ENCODE measurements at places on chromosomes 1 and 21.

GRCh38 chr1:25554886-25555752 is 11.7 kb downstream of the LDLRAP1 start:
- no peak for DNase-seq

GRCh38 chr1:234398849-234399381 is 25.7 kb downstream of the COA6 start:
- no peak for DNase-seq

- DNase-seq, result no peak
Measured at GRCh38 chr1:114339379-114339778, 171.6 kb downstream of the TRIM33 start.

DNA sequence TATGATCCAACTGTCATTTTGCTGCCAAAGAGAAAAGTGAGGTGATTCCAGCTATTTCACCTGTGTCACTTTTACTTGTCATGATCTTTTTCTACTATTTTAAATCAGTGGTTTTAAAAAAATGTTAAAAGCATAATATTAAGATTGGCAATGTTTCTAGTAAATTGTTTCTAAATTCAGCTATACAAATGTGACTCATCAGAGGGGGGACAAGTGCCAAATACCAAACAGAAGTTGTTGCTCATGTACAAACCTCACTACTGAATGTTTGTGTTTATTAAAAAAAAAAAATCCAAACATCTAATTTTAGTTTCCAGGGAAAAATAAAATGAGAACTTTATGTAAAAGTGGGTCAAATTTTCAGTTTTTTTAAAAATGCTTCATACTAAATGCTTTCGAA is 346.2 kb upstream of the SNX7 start:
- no peak for DNase-seq

DNA sequence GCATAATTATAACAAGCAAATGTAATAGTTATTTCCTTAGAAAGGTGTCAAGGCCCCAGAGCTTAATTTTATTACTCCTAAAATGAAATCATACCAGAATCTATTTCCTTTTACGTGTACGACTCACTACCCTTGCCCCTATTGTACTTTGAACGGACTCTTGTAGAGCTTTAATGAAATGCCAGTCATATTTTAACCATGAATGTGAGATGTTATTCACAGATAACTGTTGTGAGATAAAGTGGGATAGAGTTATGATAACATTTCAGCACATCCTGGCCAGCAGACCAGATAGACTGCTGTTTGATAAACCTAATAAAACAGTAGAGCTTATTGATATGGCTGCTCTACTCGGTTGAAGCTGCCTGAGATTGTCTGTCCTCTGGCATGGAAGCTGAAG is 500.8 kb upstream of the PBX1 start:
- no peak for DNase-seq

Data from CD8-positive, alpha-beta memory T cell (primary cell).